Stimulated activated CD8-positive, alpha-beta memory T cell treated with anti-CD3 and anti-CD28 coated beads, Interleukin-7, amount 100 ng/mL, for 1 hour (primary cell): ENCODE measurements at places on chromosomes 4 and X.

DNA sequence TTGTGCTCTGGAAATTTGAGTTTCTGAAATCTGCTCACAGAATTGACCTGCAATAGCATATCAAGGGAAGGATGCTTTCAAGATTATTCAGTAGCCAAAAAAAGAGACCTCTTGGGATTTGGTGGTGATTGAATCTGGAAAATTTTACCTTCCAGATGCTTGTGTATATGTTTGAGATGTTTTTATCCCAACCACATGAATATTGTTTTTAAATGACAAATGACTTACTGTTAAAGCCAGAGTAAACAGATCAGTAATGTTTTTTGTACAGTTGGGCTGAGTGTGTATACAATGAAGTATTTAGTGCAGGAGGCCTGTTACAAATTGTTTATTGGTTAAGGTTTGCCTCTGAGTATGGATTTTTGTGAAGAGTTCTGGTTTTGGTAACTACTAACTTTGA, 126.5 kb downstream of the CBR4 start:
- no peak for DNase-seq

- DNase-seq = no peak
These were observed 229.0 kb upstream of the GLRA2 start for GRCh38 chrX:14300376-14300775.

DNA sequence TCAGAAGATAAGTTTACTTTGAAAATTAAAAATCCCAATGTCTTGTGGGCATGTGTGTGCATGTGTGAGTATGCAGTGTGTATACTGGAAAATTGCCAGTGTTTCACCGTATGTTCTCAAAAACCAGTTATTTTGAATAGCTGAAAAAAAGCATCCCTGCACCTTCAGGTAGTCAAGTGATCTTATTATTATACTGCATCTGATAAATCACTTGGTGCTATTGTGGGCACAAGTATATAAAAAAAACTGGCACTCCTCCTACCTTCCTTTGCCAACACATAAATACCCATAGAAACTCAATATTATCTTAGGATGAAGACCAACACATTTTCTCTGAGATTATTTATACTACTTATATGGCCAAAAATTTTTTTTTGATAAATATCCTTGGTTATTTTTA, 91.5 kb upstream of the MAP9 start:
- no peak for DNase-seq

DNA sequence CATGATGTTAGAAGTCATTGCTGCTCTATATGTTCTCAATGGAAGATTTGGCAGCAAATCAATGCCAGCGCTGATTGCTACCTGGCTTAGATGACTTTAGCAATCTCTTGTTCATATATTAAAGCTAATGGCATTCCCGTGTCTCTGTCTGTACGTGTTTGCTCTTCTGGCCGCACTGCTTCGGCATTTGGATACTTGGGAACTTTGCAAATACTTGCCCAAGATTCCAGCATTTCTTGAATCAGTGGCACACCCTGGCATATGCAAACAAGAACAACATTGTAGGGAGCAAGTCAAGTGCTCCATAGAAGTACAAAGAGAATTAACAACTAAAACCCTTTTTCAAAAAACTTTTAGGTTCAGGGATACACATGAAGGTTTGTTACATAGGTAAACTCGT, 128.9 kb upstream of the TMEM164 start:
- DNase-seq = no peak

DNA sequence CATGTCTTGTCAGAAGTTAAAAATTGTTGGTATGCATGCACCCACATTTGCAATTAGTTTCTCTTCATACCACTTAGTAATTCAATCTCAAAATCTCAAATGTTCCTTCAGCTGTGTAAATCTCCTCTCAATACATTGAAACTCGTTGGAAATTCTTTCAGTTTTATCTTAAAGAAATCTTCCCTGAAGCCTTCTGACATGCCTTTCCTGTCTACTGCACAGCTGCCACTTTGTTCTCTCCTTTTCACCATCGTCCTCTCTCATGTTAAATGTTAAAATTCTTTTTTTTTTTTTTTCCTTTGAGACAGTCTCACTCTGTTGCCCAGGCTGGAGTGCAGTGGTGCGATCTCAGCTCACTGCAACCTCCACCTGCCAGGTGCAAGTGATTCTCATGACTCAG, 30.9 kb downstream of the MCUB start:
- no peak for DNase-seq

DNA sequence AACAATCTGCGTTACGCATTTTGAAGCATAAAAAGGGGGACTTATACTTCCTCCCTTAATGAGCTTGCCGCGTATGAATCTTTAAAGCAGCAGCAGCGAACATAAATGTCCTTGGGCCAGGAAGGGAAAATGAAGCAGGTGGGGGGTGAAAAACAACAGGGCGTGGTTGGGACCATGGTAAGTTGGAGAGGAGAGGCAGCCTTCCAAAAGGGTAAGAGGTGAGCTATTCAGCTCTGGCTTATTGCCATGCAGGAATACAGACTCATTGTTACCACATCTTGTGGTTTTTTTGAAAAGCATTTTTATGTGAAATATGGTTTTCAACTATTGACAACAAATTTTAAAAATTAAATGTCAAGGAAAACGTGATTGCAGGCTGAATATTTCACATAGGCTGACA, 710.7 kb upstream of the FAM241A start:
- no peak for DNase-seq

DNA sequence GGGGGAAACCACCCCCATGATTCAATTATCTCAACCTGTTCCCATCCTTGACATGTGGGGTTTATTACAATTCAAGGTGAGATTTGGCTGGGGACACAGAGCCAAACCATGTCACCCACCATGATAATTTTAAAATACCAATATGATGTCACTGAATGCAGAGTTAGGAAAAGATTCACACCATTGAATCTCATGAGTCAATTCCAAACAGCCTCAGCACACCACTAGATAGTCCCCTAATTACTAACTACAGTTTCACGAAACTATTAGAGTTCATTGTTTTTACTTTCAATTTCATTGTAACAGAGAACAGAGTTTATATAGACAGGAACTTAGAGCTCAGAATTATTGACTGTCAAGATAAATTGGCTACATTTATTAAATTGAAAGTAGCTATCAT, 410.2 kb downstream of the FAM47A start:
- DNase-seq = no peak

DNA sequence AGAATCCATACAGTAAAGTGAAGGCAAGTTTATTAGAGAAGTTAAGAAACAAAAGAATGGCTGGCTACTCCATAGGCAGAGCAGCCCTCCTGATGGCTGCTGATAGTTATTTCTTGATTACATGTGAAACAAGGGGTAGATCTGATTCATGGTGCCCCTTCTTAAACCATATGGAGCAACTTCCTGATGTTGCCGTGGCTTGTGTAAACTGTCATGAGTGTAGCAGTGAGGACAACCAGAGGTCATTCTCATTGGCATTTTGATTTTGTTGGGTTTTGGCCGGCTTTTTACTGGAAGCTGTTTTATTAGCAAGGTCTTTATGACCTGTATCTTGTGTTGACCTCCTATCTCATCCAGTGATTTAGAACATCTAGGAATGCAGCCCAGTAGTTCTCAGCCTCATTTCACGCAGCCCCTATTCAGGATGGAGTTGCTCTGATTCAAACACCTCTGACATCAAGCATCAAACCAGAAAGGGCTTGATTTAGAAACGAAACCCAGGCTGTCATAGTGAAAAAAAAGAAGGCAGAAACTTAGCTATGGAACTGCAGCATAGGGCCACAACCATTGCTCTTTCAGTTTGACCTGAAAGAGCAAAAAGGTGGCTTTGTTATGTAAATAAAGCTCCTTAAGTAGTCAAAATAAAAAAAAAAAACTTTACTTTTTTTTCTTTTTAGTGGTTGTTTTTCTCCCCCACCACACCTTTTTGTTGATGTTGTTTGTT, 37.8 kb downstream of the SPCS3 start:
- no peak for DNase-seq

GRCh38 chrX:72313707-72314641, 8.3 kb upstream of the CITED1 start:
- no peak for DNase-seq

DNA sequence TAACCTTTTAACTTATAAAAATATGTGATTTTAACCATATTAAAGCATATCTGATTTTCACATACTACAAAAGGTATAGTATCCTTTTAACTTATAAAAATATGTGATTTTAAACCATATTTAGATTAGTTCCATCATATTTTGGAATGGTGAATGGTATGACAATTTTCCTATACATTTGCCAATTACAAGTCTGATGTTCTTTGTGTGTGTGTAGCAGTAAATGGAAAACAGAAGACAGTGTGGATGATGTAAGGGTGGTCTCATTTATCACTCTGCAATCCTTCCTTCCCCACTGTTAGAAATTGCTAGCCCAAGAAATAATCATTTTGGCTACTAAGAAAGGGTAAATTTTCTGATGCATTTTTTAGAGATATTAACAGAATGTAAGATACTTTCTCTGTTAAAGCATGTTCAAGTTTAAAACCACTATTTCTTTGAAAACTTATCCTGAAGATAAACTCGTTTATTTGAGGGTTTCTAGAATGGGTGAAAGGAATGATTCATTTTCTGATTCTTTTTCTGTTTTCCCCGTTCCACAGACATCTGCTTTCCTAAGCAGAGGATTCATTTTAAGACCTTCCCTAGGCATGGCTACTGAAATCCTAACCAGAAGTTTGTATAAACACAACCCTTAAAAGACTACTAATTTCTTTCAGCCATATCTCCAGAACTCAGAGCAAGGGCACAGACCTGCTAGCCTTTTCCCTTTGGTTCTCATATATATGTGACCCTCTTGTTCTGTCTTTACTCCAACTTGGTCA, 21.0 kb downstream of the NUDT6 start:
- DNase-seq = no peak

DNA sequence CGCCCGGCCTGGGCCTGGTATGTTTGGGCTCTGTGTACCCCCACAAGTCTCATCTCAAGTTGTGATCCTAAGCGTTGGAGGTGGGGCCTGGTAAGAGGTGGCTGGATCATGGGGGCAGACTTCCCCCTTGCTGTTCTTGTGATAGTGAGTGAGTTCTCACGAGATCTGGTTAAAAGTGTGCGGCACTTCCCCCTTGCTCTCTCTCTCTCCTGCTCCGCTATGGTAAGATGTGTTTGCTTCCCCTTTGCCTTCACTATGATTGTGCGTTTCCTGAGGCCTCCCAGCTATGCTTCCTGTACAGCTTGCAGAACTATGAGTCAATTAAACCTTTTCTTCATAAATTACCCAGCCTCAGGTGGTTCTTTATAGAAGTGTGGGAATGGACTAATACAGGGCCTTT, 53.0 kb downstream of the CHST7 start:
- DNase-seq = no peak

DNA sequence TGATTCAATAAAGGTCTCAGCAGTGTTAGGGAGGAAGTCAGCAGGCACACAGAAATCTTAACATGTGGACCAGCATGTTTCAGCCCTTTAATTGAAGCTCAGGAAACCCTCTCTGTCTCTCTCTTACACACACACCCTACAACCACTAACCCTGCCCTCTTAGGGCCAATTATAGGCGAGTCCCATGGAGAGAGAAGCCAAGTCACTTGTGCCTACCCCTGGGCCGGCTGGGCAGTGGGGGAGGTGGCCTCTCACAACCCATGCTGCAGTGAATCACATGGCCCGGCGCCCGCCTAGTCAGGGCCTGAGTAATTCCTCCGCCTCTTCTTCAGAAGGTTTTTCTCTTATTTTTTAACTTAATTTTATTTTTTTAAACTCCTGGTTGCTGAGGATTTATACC, 3.7 kb downstream of the FGD1 start:
- no peak for DNase-seq

DNA sequence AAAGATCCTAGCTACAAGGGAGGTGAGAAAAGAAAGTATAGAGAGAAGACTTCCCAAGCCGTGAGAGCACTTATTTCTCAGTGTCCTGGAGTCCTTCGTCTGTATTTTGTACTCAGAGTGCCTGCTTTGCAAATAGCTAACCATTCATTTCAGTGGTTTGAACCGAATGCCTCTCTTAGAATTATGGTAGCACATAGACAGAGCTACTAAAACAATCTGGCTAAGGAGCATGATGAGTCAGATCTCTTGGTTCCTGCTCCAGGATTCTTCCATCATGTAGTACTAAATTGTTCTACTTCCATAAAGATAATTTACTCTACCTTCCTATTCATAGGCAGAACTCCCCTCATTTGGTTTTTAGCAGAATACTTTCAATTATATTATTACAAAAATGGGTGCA, 946.6 kb downstream of the STIM2 start:
- DNase-seq = no peak

DNA sequence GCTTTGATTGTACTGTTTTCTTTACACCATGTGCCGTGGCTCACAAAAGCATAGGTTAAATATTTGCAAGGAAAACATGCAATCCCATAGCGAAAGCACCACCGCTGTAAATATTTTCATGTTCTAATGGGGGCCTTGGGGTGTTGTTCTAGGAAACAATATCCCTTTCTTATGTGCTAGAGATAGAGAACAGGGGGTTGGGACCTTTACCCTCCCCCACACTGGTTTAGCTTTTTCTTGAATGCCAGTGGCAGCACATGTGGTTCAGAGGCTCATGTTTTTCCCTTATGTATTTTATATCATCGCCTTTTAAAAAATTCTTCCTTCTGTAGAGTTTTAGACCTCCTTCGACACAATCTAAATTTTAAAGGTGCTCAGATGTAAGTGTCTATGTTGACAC, 422.6 kb upstream of the TENM3 start:
- no peak for DNase-seq

DNA sequence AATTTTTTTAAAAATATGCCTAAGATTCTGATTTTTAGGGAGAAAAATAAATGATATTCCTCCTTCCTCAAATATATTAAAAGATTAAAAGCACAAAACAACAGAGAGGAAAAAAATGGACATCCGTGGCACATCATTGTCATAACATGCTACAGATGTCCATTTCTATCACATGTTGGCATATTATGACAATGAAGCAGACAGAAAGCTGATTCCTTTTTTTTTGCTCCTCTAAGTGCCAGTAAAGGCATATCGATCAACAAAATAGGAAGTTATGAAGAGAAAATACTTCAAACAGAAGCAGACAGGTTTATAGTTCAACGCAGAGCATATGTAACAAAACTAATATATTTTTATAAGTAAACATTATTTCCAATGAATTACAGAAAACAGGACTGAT, 11.2 kb downstream of the KLHL8 start:
- no peak for DNase-seq

GRCh38 chrX:16659321-16659720, 9.4 kb downstream of the S100G start:
- DNase-seq = no peak

- no peak for DNase-seq
These were observed 13.2 kb downstream of the TNIP2 start for GRCh38 chr4:2742823-2743517.

- no peak for DNase-seq
These were observed 221.6 kb downstream of the NSUN7 start for GRCh38 chr4:40971338-40971737.

DNA sequence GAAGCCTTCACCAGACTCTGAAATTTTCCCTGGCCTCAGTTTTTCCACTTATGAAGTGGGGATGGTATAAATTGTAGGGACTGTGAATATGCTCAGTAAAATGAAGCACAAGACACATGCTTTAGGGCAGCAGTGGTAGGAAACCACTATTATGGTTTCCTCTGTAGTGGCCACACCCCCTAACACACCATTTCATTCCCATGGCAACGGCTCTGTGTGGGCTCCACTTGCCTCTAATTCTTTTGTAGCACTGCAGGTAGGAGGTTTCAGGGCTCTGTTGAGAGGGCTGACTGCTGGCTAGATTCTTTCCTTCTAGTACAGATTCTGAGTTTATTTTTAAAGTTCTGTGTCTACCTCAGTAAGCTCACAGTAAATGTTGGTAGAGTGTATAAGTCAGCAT, 3.5 kb upstream of the VMA21 start:
- DNase-seq = no peak

- no peak for DNase-seq
These were observed 8.8 kb downstream of the TMEM150C start for GRCh38 chr4:82553020-82553419.

- no peak for DNase-seq
These were observed 68.5 kb upstream of the MXD4 start for GRCh38 chr4:2330091-2331042.
